ENCODE measurements at places on chromosomes 5 and 9. TPM values are rescaled to one million over a fixed set of nuclear protein-coding genes. Genes with fewer than 3 reads are reported as not detected.

- DNase-seq: no peak
Measured at GRCh38 chr5:125002727-125003598, 256.5 kb upstream of the ZNF608 start.

GRCh38 chr9:131287359-131287758 is 2.2 kb upstream of the PLPP7 start:
- no peak for DNase-seq

DNA sequence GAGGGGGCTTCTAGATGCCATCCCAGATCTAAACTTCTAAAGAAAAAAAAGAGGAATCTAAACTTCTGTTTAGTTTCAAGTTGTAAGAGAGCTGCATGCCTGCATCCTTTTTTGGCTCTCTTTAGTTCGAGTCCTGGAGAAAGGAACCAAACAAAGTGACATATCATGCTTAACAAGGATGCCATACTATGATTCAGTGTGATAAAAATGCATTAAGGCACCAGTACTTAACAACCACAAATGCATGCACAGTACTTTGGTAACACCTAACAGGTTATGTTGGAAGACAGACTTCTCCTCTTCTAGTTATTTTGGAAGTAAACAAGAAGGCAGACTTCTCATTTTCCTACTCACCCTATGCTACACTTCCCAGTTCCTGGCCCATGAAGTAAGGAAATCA is 27.3 kb downstream of the NME5 start:
- DNase-seq: no peak

DNA sequence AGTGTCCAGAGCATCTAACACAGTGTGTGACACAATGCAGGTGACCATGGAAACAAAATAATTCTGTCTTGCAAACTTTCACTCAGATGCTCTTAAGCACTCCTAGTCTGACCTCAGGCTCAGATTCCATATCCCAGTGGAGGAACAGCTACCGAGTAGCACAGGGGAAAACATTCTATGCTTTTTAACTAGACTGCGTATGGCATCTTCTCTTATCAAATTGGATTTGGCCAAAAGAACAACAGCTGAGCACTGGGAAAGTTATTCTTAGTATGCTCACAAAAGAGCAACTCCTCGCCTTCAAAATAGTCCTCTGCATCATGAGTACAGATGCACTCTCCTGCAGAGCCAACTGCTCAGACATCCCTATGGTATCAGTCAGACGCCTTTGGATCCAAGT is 528.2 kb upstream of the DAP start:
- DNase-seq: no peak

DNA sequence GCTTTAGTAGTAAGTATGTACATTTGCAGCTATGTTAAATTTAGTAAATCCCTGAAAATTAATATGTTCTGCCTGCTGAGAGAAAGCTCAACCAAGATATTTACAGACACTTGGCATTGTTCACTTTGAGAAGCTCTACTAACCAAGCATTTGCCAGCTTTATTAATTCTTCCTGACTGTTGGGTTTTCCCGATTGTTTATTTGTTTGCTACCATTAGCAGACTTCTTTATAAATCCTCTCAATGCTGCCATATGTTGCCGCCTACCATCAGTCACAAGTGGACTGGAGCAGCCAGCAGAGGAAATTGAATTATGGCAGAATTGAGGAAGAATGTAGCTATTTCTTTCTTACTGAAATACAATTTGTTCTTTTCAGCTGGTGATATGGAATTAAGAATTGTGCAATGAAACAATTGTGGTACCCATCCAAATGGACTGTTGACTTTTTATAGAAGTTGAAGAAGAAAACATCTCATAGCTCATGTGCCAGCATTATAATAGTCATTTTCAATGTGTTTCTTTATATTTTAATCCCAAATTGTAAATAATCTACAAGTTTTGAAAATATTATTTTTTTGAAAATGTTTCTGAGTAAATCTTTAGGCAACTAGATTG is 588.7 kb upstream of the CDH6 start:
- DNase-seq: no peak

GRCh38 chr5:72093824-72094223 is 13.5 kb upstream of the MAP1B start:
- no peak for DNase-seq

DNA sequence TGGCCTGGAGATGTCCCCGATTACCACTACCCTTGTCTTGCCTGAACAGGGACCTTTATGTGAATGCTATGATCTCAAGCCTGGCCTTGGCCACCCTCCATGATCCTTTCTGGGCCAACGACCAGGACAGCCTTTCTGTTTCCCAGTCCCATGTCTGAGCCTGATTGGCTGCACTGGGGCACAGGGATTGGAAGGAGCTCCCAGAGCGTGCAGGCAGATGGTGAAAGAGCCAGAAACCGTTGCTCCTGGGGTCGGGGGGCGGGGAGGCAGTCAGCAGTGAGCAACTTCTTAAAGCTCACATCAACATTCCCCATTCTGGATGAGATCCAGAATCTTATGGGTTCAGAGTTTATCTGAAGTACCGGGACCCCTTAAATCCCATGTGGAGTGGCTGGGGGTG is 84.4 kb downstream of the INSYN2B start:
- DNase-seq: no peak

DNA sequence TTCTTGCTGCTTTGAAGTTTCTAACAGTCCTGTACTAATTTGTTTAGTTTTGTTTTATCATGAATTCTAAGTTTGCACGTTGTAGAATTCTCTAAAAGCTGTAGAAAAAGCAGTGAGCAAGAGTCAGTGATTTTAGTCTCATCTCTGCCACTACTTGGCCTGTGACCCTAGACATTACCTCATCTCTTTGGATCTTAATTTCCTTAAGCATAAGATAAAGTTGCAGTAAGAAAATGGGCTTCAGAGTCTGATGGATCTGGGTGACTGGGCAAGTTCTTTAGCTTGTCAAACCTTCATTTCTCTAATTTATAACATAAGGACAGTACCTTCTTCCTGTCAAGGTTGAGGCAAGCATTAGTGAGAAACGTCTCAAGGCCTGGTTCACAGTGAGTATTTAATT is 247.9 kb downstream of the DMRT2 start:
- no peak for DNase-seq

DNA sequence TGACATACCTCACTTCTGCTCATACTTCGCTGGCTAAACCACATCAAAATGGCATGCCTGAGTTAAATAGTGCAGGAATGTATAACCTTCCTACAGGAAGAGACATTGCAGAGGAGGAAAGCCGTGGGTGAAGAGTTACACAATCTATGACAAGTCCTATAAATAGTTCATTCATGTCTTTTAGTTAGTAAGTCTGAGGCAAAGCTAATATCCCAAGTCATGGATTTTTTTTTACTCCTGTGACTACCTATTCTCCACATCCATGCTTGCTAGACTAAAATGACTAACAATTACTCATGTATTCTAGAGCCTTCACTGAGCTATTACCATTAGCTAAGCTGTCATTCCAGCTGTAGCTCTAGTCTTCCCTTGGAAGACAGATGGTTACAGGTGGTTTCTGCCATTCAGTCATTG is 391.3 kb downstream of the NR2F1-AS1 start:
- no peak for DNase-seq

DNA sequence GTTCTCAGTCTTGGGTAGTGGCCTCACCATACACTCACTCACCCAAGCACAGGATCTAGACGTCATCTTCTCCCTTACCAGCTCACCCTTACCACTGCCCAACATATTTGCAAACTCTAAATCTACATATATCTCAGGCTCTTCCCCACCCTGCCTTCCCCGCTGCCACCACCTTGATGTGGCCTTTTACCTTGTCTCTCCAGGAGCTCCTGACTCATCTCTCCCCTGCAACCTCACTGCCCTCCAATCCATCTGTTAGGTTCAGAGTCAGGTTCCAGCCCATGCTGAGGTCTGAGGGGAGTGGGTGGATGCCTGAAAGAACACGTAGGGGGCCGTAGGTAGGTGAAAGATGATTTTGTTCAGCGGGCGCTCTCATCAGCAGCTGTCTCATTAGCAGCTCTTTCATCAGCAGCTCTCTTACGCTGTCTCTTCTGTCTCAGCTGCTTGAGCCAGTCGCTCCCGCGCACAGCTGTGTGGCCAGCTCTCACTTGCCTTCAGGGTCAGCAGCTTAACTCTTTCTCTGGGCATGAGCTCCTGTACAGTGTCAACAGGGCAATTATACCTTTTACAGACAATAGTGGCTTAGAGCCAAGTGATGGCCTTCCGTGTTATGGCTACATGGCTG is 23.1 kb upstream of the CKMT2 start:
- DNase-seq: no peak

DNA sequence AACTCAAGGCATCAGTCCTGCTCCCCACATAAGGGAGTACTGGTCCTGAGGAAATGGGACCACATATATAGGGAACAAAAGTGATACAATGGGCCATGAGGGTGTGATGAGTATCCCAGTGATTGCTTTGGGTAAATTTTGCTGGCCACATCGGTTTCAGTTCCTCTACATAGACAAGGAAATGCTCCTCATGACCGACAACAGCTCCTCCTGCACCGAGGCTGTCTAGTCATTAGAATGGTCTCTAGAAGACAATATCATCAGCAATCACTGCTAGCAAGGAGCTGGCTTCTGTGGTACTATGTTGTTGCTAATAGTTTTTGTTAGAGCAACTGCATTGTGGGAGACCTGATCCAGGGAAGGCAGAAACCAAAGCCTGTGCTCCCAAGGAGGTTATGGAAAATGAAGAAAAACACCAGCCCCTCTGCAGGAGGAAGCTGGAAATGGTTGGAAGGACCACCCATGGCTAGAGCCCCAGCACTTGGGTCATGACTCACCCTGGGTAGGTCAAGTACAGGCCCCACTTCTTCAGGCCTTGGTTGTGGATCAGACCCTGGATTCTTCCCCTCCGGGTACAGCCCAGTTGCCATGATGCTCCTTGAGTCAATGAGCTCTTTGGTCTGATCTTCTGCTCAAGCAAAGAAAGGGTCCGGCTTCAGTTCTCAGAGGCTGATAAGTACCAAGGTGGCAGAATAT is 3.4 kb upstream of the CTSL start:
- DNase-seq: no peak

GRCh38 chr9:129343424-129344375 is 165.6 kb upstream of the IER5L start:
- no peak for DNase-seq

- DNase-seq: no peak
Measured at GRCh38 chr9:93824386-93825294, 130.5 kb downstream of the BARX1 start.

GRCh38 chr5:3596261-3596825 is 711 bp downstream of the IRX1 start:
- DNase-seq: no peak

- DNase-seq: no peak
Measured at GRCh38 chr5:80871541-80871961, 88.6 kb upstream of the RASGRF2 start.

- no peak for DNase-seq
Measured at GRCh38 chr5:34524123-34524522, 132.0 kb upstream of the RAI14 start.

GRCh38 chr9:98396656-98397055 is 141.2 kb upstream of the TBC1D2 start:
- no peak for DNase-seq

DNA sequence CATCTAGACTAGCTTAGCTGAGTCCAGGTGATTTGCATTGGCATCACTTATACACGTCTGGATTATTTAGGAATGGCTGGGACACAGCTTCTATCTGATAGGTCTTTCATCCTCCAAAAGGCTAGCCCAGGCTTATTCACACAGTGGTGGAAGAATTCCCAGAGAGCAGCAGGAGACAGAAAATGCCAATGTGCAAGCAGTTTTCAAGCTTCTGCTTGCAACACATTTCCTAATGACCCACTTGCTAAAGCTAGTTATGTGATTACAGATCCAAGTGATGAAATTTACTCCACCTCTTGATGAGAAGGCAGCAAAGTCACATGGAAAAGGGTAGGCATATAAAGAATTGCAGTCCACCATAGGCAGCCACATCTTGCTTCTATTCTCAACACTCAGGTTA is 44.2 kb upstream of the MAST4 start:
- no peak for DNase-seq

- no peak for DNase-seq
Measured at GRCh38 chr5:1815071-1815786, 14.0 kb downstream of the NDUFS6 start.

- DNase-seq: no peak
Measured at GRCh38 chr5:36881807-36882206, 5.2 kb downstream of the NIPBL start.

- DNase-seq: no peak
Measured at GRCh38 chr9:72309364-72310133, 55.5 kb downstream of the ZFAND5 start.

- DNase-seq: no peak
Measured at GRCh38 chr5:174825587-174825986, 101.2 kb downstream of the MSX2 start.

GRCh38 chr5:6703806-6704205 is 9.4 kb upstream of the TENT4A start:
- no peak for DNase-seq

DNA sequence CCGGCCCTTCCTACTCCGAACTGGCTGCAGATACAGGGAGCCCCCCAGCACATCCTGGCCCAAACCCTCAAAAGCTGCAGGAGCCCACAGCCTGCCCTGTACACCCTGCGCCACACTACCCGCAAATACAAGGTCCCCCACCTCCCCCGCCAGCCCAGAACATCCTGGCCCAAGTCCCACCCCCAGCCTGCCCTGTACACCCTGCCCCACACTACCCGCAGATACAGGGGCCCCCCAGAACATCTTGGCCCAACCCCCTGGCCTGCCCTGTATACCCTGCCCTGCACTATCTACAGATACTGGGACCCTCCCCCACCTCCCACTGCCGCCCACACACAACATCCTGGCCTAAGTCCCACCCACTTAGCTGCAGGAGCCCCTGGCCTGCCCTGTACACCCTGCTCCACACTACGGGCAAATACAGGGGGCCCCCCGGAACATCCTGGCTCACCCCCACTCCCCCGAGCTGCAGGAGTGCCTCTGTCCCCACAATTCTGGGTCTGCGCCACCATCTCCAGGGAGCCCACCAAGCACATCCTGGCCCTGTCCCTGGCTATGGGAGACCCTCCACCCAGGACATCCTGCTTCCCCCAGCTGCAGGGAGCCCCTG is 8.3 kb downstream of the LPCAT1 start:
- DNase-seq: no peak

DNA sequence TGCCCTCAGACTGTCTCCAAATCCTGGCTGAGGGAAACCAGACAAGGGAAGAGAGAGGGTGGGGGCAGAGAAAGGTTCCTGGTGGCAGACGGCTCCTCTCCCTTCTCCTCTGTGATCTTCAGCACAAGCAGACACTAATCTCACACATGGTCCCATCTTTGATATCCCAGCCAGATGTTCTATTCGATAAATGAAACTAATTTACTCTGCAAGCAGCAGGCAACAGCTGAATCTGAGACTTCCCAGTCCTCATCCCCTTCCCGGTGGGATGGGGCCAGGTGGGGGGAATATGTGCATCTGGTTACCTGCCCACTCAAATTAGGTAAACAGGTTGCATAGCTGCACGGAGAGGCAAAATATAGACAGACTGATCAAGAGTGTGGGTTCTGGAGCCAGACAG is 208.9 kb upstream of the PANK3 start:
- no peak for DNase-seq

The SPAG8 gene
- 4.7 TPM for polyA plus RNA-seq

The PPIC gene
- polyA plus RNA-seq: 41.2 TPM

The GABRA1 gene
- 0.17 TPM for polyA plus RNA-seq

The CDKN2A gene
- polyA plus RNA-seq: 0.24 TPM

The RFESD gene
- 4.8 TPM for polyA plus RNA-seq

The NRARP gene
- polyA plus RNA-seq: 10.1 TPM

The DROSHA gene
- polyA plus RNA-seq: 83.9 TPM

The GRXCR2 gene
- polyA plus RNA-seq: not detected

The C7 gene
- 187 TPM for polyA plus RNA-seq

The CERCAM gene
- polyA plus RNA-seq: 50.5 TPM

The CCL28 gene
- 2.8 TPM for polyA plus RNA-seq

The C8G gene
- polyA plus RNA-seq: 0.36 TPM

The JAKMIP2 gene
- 4.6 TPM for polyA plus RNA-seq

The LAMC3 gene
- polyA plus RNA-seq: 29.8 TPM

The GZMA gene
- 0.58 TPM for polyA plus RNA-seq

The POLR3G gene
- polyA plus RNA-seq: 2.3 TPM
